ENCODE measurements at places on chromosomes 3 and 15.

- DNase-seq = no peak
Measured at GRCh38 chr15:47506329-47507100, 210.8 kb upstream of the SEMA6D start.

GRCh38 chr3:27423463-27423862, 54.3 kb upstream of the NEK10 start:
- DNase-seq = no peak

- DNase-seq = no peak
Measured at GRCh38 chr15:59539799-59540198, 71.8 kb upstream of the GCNT3 start.

- DNase-seq = no peak
Measured at GRCh38 chr3:58047826-58048225, 39.6 kb downstream of the FLNB start.

GRCh38 chr3:188244395-188244861, 90.5 kb downstream of the LPP start:
- no peak for DNase-seq

DNA sequence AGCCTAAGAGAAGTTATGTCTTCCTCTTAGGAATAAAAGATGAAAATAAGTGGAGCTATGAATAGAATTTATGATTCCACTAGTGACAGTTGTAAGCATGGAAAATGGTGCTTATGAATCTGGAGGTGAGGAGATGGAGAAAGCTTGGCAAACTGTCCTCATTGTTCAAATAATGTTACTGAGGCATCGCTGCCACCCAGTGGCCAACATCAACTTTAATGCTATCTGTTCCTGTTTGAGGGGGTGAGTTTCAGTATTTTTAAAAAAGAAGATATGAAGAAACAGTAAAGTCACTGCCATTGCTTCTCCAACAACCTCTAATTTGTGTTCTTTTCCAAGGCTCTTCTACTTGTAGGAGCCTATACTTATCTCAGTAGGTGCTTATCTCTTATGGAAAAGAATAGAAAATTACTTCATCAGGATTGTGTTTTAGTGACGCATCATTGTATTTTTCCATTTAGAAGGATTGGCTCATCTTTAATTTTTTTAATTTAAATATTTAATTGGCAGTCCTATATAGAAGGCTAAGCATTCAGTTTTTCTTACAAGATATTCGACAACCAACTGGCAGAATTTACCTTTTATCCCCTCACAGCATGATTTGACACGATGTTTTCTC, 260.4 kb upstream of the P2RY1 start:
- DNase-seq = peak; percentile 22

All from activated CD4-positive, alpha-beta T cell treated with anti-CD3 and anti-CD28 coated beads, Interleukin-2, amount 50 U/mL, for 48 hours (primary cell).